ENCODE measurements at places on chromosomes 7 and 10. TPM values are rescaled to one million over a fixed set of nuclear protein-coding genes. Genes with fewer than 3 reads are reported as not detected.
A peak's percentile ranks its signal among the peaks of the same experiment; 100 is the strongest.

Gene TCAF1
- total RNA-seq = 82.4 TPM

Gene SLC26A3
- total RNA-seq = not detected

- peaks cover 4% of the 10 kb centered on the region for H3K36me3 ChIP-seq
- no peak for DNase-seq
- peaks cover 18% of the 10 kb centered on the region for H3K4me1 ChIP-seq
- H3K27me3 ChIP-seq = no peaks in the 10 kb centered on the region
- peak overlapping the region; percentile 72 for H3K4me3 ChIP-seq
Observed at GRCh38 chr10:101829561-101830315, 11.5 kb upstream of the OGA start.

DNA sequence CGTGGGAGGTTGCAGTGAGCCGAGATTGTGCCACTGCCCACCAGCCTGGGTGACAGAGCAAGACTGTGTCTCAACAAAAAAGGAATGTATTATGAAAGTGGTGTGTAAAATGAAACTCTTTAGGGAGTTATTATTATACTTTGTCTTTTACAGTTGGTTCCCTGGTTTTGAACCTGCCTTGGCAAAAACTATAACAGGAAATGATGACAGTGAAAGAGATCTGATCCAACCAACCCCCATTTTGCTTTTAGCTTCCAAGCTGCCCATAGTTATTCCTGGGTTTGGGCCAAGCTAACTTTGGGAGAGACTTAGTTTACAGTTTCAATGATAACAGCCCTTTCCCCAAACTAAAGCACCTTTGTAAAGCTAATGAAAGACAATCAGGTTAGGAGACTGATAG is 34.1 kb upstream of the NMT2 start:
- H3K4me3 ChIP-seq = no peak overlapping the region
- no peak for DNase-seq
- no peaks in the 10 kb centered on the region for H3K27me3 ChIP-seq
- H3K36me3 ChIP-seq = peaks cover 2% of the 10 kb centered on the region

Measured in osteocyte (in vitro differentiated cells).